ENCODE measurements at places on chromosomes 5 and 9.
A peak's percentile ranks its signal among the peaks of the same experiment; 100 is the strongest.

DNA sequence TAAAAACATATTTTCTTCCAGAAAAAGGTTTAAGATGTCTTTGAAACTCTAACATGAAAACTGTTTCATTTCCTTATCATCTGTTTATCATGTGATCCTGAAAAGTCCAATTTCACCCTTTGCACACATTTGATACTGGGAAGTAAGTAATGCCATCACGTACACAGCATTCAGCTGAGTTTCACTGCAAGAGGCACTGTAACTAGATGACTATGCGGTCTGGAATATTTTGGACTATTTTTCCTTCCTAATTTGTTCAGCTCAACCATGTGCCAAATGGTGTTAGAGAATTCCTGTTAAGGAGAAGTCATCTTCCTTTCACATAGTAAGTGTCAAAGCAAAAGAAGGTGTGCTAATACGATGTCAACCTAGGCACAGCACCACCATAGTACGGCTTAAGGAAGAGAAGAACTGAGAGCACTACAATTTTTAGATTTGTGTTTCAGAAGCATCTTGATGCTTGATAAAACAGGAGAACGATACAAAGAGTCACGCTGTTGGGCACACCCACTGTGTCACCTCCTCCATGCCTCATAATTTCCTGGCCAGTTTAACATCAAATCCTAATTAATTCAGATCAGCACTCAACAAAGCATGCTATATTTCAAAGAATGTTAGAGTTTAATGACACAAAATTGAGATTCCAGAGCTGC is 77.5 kb downstream of the GNAQ start:
- DNase-seq: no peak

DNA sequence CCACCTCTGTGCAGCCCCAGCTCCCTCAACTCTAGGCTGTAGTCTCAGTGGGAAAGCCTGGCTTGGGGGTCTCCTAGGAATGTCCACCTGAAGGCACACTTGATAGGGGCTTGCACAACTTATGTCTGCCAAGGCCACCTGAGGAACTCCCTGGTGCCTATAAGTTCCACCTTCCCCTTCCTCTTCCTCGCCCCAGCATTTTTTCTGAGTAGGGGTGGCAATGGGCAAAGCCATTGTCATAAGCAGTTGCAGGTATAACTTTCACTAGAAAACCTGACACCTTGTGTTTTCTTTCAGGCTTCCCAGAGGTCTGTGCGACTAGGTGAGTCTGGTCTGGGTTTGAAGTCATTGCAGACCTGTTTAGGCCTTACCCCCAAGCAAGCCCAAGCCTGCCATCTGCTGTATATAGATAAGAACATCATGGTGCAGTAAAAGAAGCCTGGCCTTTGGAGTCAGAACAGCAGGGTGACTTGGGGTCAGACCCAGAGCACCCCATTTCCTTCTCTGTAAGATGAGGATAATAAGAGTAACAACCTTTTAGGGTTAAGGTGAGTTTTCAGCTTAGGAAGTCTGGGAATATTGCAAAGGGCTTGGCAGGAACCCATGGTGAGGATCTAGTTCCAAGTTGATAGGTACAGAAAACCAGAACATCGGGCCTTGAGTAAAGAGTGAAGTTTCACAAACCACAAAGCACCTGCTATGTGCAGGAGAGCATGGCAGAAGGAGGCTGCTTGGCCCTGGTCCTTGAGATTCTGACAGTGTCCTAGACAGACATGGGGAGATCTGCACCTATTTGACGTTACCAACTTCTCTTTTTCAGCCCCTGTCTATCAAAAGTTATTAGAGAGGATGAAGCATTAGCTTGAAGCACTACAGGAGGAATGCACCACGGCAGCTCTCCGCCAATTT is 33.8 kb downstream of the TGFBI start:
- no peak for DNase-seq

DNA sequence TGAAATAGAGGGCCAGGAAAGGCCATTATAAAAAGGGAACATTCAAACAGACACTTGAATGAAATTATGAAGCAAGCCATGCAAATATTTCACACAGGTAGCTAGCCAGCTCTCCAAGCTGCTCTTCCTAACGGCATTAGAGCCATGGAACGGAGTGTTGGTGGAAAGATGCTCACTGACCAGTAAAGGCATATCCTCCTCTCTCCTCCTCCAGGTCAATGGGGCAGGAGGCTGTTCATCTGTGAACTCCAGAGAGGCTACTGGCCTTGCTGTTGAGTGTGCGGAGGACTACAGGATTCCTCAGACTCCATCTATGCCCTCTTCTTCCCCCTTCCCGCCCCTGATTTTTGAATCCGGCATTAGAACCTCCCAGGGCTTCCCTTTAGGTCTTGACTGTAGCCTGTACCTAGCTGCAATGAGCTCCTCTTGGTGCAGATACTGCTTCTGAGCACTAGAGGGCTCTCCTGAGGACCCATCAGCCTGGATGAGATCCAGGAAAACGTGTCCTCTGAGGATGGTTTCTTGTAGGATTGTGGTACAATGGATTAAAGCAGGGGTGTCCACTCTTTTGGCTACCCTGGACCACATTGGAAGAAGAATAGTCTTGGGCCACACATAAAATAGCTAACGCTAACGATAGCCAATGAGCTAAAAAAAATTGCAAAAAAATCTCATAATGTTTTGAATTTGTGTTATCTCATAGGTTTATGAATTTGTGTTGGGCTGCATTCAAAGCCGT is 162.2 kb downstream of the SREK1 start:
- DNase-seq: peak; percentile 19

GRCh38 chr5:66643387-66643786 is 47.2 kb downstream of the MAST4 start:
- no peak for DNase-seq

DNA sequence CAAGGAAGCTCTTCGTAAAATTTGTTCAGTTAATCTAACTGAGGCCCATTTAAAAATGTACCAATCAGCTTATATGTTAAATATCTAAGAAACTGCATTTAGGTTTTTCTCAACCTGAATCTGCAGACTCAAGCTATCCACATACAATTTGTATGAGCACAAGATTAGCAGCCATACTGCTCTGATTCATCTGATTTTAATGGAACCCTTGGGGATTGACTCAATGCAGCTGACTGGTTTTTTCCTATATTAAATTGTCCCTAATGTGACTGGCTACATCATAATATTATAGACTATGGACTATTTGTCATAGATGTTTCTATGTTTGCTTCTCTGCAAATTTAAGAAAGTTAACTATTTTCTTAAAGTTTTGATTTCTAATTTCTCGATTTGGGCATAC is 451.0 kb upstream of the TUSC1 start:
- DNase-seq: no peak

- no peak for DNase-seq
These were observed 19.5 kb downstream of the C5orf52 start for GRCh38 chr5:157690690-157691433.

DNA sequence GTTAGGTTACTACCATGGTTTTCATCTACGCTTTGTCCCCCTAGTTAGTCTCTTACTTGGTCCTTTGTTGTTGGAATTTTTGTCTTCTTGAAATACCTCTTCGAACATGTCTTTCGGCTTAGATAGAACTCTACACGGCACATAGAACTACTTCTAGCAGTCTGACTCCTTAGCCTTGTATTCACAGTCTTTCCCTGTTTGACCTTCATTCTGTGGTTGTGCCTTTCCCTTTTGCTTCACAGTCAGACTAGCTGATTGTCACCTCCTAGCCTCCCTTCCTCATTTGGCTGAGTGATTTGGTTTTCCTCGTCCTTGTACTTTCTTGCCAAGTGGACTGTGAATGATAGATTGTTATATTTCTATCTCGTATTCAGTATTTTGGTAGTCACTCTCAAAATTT is 10.7 kb downstream of the SMAD5 start:
- no peak for DNase-seq

GRCh38 chr9:129362287-129363000 is 184.4 kb upstream of the IER5L start:
- no peak for DNase-seq

- no peak for DNase-seq
These were observed 178.3 kb downstream of the KDM4C start for GRCh38 chr9:6936103-6936502.

- no peak for DNase-seq
These were observed 14.6 kb downstream of the SMARCA2 start for GRCh38 chr9:2029666-2030170.

- no peak for DNase-seq
These were observed 114.5 kb downstream of the FGF1 start for GRCh38 chr5:142571371-142571770.

DNA sequence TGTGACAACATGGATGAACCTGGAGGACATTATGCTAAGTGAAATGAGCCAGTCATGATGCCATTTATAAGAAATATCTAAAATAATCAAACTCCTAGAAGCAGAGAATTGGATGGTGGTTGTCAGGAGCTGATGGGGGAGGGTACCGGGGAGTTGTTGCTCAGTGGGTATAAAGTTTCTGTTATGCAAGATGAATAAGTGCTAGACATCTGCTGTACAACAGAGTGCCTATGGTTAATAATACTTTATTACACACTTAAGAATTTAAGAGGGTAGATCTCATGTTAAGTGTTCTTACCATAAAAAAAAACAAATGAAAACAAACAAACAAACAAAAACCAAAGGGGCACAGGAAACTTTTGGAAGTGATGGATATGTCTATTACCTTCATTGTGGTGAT is 13.0 kb upstream of the CCDC69 start:
- no peak for DNase-seq

- no peak for DNase-seq
These were observed 20.5 kb downstream of the ABCA1 start for GRCh38 chr9:104907278-104907951.

- no peak for DNase-seq
These were observed 48.2 kb downstream of the GPR107 start for GRCh38 chr9:130101915-130102314.

- no peak for DNase-seq
These were observed 18.2 kb upstream of the WDR38 start for GRCh38 chr9:124835026-124835557.

- no peak for DNase-seq
These were observed 93.2 kb upstream of the ADAMTS2 start for GRCh38 chr5:179438461-179438860.

- peak; percentile 65 for DNase-seq
These were observed at the start of gene PBX3 for GRCh38 chr9:125747053-125747764. TSS of gene PBX3 (plus strand) at chr9:125747373.

DNA sequence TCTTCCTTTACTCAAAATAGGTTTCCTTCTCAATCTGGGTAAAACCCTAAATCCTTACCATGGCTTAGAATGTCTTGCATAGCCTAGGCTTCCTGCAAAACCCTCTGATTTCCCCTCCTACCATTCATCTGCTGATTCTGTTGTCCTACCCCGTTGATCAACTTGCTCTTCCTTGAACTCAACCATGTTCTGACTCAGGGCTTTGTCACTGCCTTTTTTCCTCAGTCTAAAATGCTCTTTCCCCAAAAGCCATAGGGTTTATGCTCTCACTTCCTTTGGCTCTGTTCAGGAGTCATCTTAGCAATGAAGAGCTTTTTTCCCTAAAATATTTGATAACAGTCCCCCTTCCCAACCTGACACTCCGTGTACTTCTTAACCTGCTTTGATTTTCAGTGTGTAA is 79.4 kb upstream of the IZUMO3 start:
- DNase-seq: no peak

DNA sequence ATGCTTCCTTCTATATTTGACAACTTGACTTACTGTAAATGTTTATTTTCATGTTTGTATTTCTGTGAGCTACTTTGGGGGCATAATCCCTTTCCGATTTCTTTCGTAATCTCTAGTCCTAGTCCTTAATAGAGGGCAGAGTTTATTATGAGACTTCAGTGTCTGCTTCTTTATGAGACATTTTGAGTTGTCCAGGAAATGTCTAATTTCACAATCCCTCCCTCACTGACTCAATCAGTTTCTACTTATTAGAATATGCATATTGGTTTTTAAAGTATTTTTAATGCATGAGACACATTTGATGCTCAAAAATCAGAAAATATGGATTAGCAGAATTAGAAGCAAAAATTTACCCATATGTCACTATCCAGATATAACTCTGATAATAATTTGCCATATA is 160.9 kb downstream of the FOCAD start:
- no peak for DNase-seq

DNA sequence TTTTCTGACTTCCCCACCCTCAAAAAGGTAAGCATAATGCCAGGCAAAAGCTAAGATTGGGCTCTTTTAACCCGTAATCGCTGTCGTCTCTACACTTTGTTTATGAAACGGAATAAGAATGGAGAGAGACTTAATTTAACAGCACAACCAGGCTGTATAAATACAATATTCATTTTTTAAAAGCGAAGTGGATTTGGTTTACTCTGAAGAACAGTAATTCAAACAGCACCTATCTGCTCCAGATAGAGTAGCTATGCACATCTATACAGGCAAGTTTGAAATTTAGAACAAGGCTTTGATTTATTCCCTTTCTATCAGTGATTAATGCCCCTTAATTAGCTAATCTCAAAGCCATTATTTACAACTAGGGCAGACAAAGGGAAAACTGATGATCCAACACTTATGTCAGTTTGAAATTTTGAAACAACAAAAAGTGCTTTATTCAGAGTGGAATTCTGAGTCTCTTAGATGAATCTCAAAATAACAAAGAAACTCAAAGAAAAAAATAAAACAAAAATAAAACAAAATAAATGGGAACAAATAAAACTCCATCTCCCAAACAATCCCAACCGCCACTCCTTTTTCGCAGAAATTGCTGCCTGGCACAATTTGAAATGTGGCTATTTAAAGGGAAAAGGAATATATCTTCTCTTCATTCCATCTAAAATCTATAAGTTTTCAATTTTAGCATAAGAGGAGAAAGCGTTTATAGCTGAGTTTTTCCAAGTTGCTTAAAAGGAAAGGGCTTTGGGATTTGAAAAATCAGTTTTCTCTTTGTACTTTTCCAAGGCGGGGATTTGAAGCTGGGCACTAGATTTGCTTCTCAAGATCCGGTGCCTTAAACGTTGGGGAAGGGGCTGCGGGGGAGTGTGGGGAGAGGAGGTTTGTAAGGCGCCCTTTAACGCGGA is 298.6 kb downstream of the PARP8 start:
- no peak for DNase-seq

DNA sequence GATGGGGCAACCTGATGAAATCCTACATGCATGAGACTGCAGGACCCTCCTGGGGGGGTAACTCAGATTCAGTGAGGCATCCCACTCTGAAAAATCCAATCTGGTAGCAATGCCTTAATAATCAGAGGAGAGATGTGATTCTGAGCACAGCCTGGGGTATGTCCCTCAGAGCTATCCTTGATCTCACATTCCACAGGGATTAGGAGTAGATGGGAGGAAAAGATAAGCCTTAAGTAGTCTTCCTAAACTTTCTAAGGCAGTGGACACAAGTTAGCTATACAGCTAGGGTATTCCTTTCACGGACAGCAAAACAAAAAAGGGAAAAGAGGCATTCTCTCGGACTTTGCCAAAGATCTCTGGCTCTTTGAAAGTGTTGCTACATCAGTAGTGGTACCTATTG is 3.9 kb upstream of the SPATA9 start:
- DNase-seq: no peak

GRCh38 chr5:158530115-158530514 is 569.6 kb downstream of the EBF1 start:
- DNase-seq: no peak

DNA sequence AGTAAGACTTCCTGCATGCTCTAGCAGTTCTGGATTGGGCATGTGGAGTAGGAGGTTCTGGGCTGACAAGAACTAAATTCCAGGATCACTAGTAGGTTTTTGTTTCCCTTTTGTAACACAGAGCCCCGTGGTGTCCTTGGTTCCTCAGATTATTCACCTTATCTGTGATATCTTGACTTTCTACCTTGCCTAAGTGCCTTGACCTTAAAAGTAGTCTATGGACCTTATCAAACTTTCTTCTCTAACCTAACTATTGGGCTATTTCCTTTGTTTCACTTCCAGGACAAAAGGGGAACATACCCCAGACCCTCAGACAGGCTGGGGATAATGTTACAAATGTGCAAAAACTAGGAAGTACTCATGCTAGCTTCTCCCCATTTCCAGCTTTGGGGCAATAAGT is 595.3 kb downstream of the PSAT1 start:
- no peak for DNase-seq

GRCh38 chr5:174413567-174414314 is 310.6 kb upstream of the MSX2 start:
- DNase-seq: no peak
